ENCODE measurements at places on chromosomes 2 and 18.
A peak's percentile ranks its signal among the peaks of the same experiment; 100 is the strongest.

- no peak overlapping the region for H3K4me3 ChIP-seq
- H3K4me1 ChIP-seq = no peaks in the 10 kb centered on the region
- peaks cover 4% of the 10 kb centered on the region for H3K27me3 ChIP-seq
Observed at GRCh38 chr18:9429662-9429993, 45.7 kb upstream of the RALBP1 start.

DNA sequence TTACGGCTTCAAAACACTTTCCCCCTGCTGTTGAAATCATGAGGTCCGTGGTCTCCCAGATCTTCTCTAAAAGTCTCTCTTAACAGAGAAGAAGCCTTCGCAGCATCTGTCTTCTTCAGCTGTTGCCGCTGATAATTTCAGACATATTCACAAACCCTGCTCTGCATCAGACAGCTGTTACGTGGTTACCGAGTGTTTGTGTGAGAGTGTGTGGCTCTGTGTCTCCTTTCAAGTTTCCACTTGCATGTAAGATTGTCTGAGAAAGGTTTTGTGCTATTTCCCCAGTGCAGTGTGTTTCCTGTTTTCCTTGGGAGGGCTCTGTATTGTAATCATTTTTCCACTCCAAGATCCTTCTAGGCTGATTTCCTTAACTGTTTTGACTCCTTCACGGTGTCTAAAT is 32.8 kb downstream of the MAIP1 start:
- no peak overlapping the region for H3K4me3 ChIP-seq
- no peak for DNase-seq
- no peaks in the 10 kb centered on the region for H3K27me3 ChIP-seq
- peaks cover 5% of the 10 kb centered on the region for H3K4me1 ChIP-seq
- H3K36me3 ChIP-seq = no peaks in the 10 kb centered on the region

- H3K27me3 ChIP-seq = peaks cover 22% of the 10 kb centered on the region
- H3K4me1 ChIP-seq = no peaks in the 10 kb centered on the region
- no peak for DNase-seq
- no peak overlapping the region for H3K27ac ChIP-seq
- no peaks in the 10 kb centered on the region for H3K36me3 ChIP-seq
Observed at GRCh38 chr2:218202266-218202665, 14.7 kb upstream of the ARPC2 start.

DNA sequence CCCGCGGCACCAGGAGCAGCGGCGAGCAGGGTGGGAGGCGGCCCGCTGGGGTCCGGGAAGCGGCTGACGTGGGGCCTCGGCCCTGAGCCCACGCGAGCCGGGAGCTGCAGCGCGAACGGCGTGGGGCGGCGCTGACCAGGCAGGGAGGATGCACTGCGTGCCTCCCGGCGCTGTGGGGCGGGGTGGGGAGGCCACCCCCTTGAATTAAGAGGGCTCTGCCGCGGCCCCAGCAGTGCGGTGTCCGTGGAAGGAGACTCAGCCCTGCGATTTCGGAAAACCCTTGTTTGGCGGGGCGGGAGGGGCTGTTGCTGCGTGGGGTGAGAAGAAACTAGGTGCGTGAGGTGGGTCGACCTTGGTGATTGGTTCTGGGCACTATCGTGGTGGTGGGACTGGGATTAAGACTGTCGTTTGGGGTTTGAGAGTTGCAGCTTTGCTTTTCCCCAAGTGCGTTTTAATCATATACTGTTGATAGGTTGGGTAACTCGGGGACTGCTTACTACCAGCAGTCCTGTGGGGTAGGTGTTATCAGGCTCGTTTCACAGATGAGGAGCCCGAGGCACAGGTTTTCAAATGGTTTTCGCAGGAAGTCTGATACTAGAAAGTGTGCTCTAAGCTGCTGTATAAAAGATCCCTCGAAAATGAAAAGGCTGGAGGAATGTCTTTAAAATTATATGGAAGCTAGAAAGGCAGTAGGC is 722 bp downstream of the ACSL3 start:
- H3K27me3 ChIP-seq = peaks cover 19% of the 10 kb centered on the region
- no peak overlapping the region for H3K4me3 ChIP-seq
- H3K27ac ChIP-seq = peak overlapping the region; percentile 81
- peaks cover 2% of the 10 kb centered on the region for H3K36me3 ChIP-seq
- H3K4me1 ChIP-seq = peaks cover 13% of the 10 kb centered on the region

DNA sequence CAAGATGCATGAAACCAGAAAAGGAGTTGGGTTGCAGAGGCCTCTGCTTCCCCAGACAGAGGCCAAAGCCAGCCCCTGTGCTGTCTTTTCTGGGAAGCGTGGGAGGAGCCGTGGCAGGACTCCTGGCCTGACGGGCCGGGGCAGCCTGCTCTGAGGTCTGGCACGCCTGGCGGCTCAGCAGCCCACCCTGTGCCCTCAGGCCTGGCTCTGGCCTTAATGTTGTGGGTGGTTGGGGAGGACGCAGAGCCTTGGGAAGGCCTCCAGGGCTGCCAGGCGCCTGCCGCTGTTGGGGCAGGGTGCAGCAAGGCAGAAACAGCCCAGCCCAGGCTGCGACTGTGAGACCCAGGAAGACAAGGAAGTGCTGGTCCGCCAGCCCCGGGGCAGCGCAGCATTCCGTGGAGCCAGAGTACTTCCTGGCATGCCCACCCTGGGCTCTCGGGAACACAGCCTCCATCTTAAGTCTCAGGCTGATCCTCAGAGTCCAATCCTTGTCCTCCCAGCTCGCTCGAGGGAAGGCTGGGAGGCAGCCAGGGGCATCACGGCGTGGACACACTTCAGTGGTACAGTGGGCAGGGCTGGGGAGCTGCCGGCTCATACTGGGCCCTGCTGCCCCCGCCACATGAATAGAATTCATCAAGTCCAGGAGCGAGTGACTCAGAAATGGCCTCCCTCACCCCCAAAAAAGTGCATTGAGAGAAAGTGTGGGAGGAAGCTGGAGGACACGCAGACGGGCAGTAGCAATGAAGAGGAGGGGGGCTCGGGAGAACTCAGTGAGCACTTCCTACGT is 72.6 kb downstream of the EMX1 start:
- H3K36me3 ChIP-seq = no peaks in the 10 kb centered on the region
- H3K27ac ChIP-seq = no peak overlapping the region
- no peak for DNase-seq
- no peak overlapping the region for H3K4me3 ChIP-seq

- H3K36me3 ChIP-seq = no peaks in the 10 kb centered on the region
- H3K27me3 ChIP-seq = no peaks in the 10 kb centered on the region
- DNase-seq = no peak
- H3K4me1 ChIP-seq = no peaks in the 10 kb centered on the region
- no peak overlapping the region for H3K4me3 ChIP-seq
Observed at GRCh38 chr18:69216321-69216720, 184.4 kb upstream of the DOK6 start.

GRCh38 chr2:55119711-55120487 is 69.6 kb upstream of the RTN4 start:
- H3K4me1 ChIP-seq = peaks cover 2% of the 10 kb centered on the region
- H3K27me3 ChIP-seq = no peaks in the 10 kb centered on the region
- H3K27ac ChIP-seq = no peak overlapping the region
- no peaks in the 10 kb centered on the region for H3K36me3 ChIP-seq
- H3K4me3 ChIP-seq = no peak overlapping the region

DNA sequence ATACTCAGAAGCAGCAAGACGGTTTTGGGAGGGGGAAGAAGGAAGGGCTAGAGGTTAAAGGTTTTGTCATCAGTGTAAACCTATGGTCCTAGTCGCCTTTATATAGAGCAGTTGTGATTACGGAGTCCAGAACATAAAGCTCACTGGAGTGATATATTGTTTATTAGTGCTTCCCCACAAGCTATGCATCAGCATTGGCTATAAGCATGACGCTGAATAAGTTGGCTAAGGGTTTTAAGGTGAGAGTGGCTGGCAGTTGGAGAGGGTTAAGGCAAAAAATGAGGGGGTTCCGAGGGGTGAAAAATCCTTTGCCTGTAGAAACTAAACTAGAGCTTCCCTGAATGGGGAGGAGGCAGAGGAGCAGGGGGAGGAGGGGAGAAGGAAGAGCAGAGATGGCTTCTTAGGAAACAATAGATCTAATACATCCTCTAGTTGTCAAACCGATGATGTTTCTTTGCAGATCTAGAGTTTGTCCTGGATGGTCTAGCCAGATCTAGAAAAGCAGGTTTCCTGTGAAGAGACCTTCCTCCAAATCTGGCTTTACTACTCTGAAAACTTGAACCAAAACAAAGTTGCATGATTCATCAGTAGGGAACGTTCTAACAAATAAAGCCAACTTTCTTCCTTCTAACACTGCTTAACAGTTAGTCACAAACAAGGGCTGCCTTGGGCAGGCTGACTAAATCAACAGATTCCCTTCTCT is 2.5 kb downstream of the KLF7 start:
- H3K27me3 ChIP-seq = peaks cover 62% of the 10 kb centered on the region
- H3K4me3 ChIP-seq = peak overlapping the region; percentile 78
- peaks cover 33% of the 10 kb centered on the region for H3K4me1 ChIP-seq
- H3K27ac ChIP-seq = no peak overlapping the region
- peaks cover 3% of the 10 kb centered on the region for H3K36me3 ChIP-seq

GRCh38 chr2:26767129-26767528 is 3.0 kb downstream of the SLC35F6 start:
- peaks cover 4% of the 10 kb centered on the region for H3K36me3 ChIP-seq
- peaks cover 63% of the 10 kb centered on the region for H3K4me1 ChIP-seq
- H3K27me3 ChIP-seq = peaks cover 3% of the 10 kb centered on the region
- no peak overlapping the region for H3K4me3 ChIP-seq
- no peak for DNase-seq

DNA sequence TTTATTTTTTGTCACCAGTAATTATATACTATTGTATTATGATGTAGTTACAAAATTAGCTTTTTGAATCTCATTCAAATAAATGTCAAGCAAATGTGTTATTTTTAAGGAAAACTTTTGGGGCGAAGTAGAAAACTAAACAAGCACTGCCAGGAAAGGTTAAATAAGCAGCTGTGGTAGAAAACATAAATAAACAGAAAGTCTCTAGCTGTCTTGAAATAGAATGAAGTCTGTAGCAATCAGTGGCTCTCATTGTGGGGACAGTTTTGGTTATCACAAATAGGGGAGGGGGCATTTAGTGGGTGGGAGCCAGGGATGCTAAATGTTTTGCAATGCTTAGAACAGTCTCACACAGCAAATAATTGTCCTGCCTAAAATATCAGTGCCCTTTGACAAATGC is 3.4 kb downstream of the INSIG2 start:
- peaks cover 33% of the 10 kb centered on the region for H3K4me1 ChIP-seq
- no peak overlapping the region for H3K4me3 ChIP-seq
- H3K36me3 ChIP-seq = peaks cover 15% of the 10 kb centered on the region
- no peak for DNase-seq

- peaks cover 26% of the 10 kb centered on the region for H3K27me3 ChIP-seq
- H3K4me3 ChIP-seq = no peak overlapping the region
- no peaks in the 10 kb centered on the region for H3K36me3 ChIP-seq
Observed at GRCh38 chr18:44673256-44673880, 7.3 kb upstream of the SETBP1 start.

DNA sequence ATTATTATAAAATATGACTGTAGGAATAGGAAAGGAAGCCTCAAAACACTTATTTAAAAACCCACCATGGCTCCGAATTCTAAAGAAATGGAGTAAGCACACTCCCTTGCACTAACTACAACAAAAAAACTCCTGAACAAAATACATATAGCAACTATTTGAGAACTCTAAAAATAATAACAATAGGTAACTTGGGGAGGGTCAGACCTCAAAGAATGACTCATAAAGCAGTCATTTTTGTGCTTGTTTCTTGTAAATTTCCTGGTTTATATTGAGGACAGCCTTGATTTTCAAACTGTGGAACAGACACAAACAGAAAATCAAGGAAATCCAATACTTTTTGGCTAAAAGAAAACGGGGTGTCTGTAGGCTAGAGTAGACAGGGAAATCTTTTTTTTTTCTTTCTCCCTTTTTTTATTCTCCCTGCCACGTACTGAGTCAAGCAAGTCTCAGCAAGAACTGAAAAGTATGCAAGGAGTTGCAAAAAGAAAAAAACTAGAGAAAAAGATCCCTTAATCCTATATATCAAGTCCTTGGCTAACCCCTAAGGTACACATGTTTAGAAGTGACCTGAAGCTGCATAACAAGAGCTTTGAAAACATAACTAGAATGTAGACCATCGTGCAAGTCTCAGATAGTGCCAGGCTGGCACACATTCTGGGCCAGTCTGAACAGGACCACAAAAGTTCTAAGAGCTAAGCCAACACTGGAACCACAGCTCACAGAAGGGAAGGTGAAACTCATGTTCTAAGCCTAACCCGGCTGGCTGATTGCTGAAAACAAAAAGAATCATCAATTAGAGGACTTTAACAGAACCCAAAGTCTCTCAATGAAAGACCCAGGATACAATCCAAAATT is 403.1 kb upstream of the LYPD1 start:
- no peak overlapping the region for H3K27ac ChIP-seq
- no peaks in the 10 kb centered on the region for H3K36me3 ChIP-seq
- H3K4me1 ChIP-seq = no peaks in the 10 kb centered on the region
- DNase-seq = no peak

DNA sequence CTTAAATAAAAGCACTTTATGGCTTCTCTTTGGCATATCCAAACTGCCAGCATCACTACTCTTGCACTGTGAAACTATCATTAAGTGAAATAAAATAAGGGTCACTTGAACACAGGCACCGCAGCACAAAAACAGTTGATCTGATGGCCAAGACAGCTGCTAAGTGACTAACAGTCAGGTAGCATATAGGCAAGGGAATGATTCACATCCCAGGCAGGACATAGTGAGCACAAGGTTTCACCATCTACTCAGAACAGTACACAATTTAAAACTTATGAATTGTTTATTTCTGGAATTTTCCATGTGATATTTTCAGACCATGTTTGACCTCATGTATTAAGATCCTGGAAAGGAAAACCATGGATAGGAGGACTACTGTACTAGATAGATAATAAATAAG is 214.2 kb downstream of the MREG start:
- H3K27me3 ChIP-seq = peaks cover 2% of the 10 kb centered on the region
- H3K27ac ChIP-seq = no peak overlapping the region
- H3K4me3 ChIP-seq = no peak overlapping the region

DNA sequence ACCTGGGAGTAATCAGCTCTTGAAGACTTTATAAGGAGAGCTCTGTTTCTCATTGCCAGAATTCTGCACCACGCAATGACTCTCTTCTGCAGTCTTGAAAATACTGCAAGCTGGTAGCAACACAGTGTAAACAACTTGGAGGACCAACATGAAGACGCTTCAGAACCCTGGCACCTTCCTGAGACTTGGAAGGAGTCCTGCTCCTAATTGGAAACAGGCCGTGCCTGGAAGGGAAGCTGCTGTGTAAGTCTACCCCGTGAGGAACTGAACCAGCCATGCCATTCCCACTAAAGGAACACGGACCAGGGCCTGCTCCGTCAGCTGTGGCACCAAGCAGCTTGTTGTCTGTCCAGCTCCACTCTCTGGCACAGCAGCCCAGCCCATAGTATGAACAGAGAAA is 171.1 kb downstream of the PAX3 start:
- no peaks in the 10 kb centered on the region for H3K27me3 ChIP-seq
- H3K36me3 ChIP-seq = no peaks in the 10 kb centered on the region
- no peak overlapping the region for H3K4me3 ChIP-seq

GRCh38 chr2:109632158-109632789 is 18.1 kb downstream of the SOWAHC start:
- H3K27ac ChIP-seq = no peak overlapping the region
- no peaks in the 10 kb centered on the region for H3K36me3 ChIP-seq
- no peaks in the 10 kb centered on the region for H3K27me3 ChIP-seq
- DNase-seq = no peak
- H3K4me1 ChIP-seq = no peaks in the 10 kb centered on the region
- H3K4me3 ChIP-seq = no peak overlapping the region

GRCh38 chr2:210199854-210200253 is 25.4 kb downstream of the ACADL start:
- H3K27me3 ChIP-seq = peaks cover 21% of the 10 kb centered on the region
- no peaks in the 10 kb centered on the region for H3K36me3 ChIP-seq
- no peak for DNase-seq
- H3K27ac ChIP-seq = no peak overlapping the region
